Smooth muscle cell of the brain vasculature (primary cell): ENCODE measurements at places on chromosomes 7 and 10.

DNA sequence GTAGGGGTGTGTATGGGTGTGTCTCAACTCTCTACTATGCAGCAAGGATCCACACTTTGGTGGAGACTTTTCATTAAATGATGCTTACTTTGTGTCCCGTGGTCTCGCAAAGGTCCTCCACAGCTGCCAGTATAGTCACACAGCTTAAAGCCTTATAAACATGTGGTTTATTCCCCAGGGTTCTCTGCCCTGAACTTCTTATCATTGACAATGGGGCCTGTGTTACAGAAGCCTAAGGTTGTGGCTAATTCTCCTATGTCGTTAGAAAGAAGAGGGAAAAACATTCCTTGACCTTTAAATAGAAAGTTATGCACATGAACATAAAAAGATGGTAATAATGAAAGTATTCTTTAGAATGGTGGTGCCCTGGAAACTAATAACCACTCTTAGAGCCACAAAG lies 201.4 kb downstream of the INHBA start:
- DNase-seq: no peak

GRCh38 chr10:62302760-62303159 lies 34.1 kb upstream of the RTKN2 start:
- DNase-seq: no peak

- no peak for DNase-seq
Observed at GRCh38 chr7:21412410-21412851, 15.5 kb upstream of the SP4 start.

DNA sequence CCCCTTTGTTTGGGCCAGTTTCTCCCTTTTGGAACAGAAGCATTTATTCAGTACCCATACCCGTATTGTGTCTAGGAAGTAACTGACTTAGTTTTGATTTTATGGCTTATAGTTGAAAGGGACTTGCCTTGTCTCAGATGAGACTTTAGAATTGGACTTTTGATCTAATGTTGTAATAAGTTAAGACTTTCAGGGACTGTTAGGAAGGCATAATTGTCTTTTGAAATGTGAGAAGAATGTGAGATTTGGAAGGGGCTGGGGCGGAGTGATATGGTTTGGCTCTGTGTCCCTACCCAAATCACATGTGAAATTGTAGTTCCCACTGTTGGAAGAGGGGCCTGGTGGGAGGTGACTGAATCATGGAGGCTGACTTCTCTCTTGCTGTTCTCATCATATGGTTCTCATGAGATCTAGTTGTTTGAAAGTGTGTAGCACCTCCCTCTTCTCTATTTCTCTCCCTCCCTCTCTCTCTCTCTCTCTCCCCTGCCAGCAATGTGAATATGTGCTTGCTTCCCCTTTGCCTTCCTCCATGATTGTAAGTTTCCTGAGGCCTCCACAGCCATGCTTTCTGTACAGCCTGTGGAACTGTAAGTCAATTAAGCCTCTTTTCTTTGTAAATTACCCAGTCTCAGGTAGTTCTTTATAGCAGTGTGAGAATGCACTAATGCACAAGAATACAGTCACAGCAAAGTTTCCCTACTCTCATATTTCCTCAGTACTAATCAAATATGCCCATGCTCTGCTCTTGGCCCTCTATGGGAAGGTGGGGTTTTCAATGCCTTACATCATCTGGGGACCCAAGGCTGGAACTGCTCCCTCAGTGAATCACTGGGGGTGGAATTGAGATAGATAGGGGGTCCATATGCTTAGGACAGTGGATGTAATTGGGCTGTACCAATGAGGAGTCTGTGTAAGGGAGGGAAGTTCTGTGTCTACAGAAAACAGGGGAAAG lies 17.2 kb upstream of the AKR1C1 start:
- DNase-seq: no peak

DNA sequence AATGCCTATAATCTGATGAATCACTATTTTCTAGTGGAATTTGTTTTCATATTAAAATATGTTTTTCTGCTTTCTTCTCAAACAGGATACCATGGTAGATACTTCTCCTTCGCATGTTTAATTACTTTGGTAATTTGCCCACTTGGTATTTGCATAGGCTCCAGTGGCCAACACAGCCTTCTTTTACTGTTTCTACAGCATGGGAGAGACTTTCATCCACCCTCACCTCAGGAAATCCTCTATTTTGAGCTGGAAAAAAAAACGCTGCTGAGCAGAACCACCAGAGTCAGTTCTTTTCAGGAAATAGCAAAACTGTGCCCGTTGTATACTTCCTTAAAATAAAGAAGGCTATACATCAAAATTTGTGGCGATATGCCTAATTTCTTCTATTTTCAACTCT lies 213.3 kb downstream of the MDFIC start:
- DNase-seq: no peak

GRCh38 chr7:73870041-73870492 lies 9.1 kb downstream of the TMEM270 start:
- no peak for DNase-seq

- peak; percentile 10 for DNase-seq
Observed at GRCh38 chr10:22986771-22987542, 59.1 kb downstream of the ARMC3 start.

- DNase-seq: no peak
Observed at GRCh38 chr10:86402283-86402941, 35.8 kb upstream of the GRID1 start.

DNA sequence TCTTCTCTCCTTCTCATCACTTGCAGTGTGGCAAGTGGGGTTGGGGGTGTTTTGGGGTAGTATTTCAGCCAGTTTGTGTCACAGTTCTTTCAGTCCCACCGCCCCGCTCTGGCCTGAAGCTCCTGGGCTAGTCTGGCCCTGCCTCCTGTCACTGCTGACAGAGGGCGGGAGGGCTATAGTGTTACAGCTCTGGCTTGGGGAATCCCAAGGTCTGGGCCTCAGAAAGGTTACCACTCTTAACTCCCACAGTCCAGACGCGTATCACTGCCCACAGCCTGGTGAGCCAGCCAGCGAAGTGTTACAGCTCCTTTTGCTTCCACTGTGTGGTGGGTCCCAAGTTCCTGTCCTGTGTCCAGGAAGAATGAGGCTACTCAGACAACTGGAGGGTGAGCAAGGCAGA lies 56.0 kb downstream of the ZNF777 start:
- no peak for DNase-seq

DNA sequence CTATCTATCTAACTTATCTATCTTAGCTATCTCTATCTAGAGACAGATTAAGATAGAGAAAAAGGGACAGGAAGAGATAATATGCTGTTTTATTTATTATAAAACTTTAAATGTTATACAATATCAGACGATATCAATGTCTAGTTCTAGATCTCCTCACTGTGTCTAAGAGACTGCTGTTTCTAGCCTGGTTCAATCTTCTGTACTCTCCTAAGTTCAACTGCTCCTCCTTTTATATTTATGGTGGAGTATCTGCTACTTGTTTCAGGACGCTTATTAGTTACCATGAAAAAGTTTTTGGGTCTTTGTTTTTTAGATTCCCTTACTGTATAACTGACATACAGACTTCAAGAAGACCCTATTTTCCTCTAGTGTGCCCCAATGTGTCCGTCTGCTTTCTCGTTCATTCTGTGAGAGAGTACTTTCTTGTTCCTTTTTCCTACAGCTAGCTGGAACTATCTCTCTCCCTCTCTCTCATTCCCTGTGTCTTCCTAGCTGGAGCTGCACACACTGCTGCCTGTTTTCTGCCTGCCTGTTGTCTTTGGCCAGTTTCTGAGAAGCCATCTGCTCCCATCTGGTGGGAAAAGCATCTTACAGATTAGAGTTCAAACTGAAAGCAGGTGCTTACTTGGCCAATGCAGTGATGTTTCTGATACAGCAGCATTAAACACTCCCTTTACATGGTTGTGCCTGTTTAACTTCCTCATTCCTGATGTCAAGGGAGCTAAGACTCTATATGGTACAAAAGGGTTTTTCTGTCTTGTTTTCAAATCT lies 49.4 kb upstream of the ARL4A start:
- DNase-seq: no peak
